ENCODE measurements at places on chromosomes 6 and 20.
A peak's percentile ranks its signal among the peaks of the same experiment; 100 is the strongest.

GRCh38 chr6:2763345-2763841 lies 1.8 kb upstream of the WRNIP1 start:
- DNase-seq, result no peak

- DNase-seq, result no peak
These were observed 792 bp upstream of the MICA start for GRCh38 chr6:31402324-31403282.

DNA sequence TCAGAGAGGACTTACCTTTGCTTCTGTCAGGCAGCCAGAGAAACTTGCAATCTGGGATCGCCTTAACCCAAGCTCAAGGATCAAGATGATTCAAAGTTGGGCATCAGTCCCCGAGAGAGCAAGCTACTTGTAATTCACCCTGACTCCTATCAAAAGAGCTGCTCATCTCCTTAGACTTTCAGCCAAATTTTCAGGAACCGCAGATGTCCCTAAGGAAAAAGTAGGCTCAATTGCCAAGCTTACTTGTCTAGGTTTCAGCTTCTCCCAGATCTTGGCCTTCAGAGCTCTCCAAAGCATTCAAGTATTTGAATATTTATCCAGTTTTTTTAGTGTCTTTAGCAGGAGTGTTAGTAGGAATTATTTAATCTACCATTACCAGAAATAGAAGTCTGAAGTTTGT lies 434.1 kb upstream of the MMS22L start:
- DNase-seq, result no peak

- no peak for DNase-seq
These were observed 64.3 kb downstream of the ADTRP start for GRCh38 chr6:11714116-11714797.

GRCh38 chr20:51625105-51625504 lies 82.6 kb upstream of the NFATC2 start:
- DNase-seq, result no peak

DNA sequence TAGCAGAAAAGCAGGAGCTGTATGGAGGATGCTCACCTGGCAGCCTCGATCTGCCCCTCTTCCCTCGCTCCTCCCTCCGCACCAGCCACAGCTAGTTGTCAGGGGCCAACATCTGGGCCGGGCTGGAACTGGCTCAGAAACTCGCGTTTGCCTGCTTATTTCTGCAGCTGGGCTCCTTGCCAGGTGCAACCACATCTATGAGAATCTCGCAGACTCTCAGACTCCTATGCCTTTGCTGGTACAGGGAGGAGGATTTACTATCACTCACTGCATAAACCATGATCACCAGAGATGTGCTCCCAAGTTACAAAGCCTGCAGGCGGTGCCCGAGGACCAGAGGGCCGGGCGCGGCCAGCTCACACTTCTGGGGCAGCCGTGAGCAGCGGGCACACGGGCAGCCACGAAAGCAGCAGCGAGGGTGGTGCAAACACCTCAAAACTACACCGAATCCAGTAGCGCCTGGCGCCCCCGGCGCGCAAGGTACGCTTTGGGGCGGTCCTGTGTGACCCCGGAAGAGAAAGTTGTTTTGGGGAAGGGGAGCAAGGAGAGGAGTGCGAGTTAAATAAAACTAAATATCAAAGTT lies 577 bp upstream of the LRRC1 start:
- peak; percentile 88 for DNase-seq

DNA sequence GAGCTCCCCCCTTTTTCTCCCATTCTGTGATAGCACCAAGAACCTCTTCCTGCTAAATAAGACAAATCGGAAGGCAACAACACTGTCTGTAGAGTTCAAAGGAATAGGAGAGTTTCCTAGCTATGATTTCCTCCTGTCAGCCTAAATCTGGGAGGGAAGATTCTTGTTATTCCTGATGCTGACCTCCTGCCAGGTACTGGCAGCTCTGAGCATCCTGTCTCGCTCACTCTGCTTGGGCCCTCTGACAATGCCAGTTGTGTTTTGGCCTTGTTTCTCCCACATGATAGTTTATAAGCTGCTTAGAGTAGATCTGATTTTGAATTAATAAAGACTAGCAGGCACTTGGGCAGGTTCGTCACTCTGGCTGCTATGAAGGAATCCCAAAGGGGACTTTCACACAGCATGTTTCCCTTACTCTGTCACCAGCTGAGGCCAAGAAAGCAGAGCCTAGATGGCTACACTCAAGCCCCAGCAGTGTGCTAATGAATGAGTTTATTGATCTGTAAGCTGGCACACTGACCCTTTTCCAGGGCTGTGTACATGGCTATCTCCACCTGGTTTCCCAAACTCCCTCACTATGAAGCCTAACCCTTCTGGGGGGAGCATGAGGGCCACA lies 52.3 kb downstream of the UQCC1 start:
- no peak for DNase-seq

DNA sequence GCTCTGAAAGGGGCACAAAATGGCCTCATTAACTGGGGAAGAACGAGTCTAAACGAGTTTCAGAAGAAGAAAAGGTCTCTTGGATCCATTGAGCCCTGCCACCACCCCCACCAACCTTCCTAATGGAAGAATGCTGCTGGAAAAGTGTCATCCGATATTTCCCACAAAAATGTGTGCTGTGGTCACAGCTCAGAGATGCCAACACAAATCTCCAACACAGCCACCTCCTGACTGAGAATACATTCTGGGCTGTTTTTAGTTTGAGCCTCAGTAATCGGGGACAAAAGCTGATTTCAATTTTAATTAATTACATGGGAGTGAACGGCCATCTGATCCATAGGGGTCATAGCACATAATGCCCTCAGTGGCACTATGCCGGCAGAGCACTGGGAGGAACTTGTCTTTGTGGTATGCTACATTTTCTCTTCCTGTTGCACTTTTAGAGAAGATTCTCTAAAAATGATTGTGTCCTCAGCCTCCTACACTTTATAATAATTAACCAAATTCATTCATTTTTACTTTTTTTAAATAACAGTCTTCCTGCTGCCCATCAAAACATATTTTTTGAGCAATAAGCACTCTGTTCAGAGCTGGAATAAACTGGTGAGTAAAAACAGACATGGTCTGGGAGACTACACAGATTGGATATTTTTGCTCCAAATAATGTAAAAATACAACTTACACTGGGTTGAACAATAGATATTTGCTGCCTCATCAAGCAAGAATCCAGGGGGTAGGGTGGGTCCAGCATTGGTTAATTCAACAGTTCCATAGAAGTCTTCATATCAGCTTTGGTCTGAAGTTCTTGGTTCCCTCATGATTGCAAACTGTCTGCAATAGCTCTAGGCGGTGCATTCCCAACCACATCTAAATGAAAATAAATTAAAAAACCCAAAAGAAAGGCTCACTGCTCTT lies 143.6 kb upstream of the TMEM170B start:
- DNase-seq, result no peak

- DNase-seq, result no peak
These were observed 120.9 kb upstream of the RPS6KA2 start for GRCh38 chr6:166747644-166748595.

- no peak for DNase-seq
These were observed 69.0 kb downstream of the SLC22A3 start for GRCh38 chr6:160417146-160417545.

DNA sequence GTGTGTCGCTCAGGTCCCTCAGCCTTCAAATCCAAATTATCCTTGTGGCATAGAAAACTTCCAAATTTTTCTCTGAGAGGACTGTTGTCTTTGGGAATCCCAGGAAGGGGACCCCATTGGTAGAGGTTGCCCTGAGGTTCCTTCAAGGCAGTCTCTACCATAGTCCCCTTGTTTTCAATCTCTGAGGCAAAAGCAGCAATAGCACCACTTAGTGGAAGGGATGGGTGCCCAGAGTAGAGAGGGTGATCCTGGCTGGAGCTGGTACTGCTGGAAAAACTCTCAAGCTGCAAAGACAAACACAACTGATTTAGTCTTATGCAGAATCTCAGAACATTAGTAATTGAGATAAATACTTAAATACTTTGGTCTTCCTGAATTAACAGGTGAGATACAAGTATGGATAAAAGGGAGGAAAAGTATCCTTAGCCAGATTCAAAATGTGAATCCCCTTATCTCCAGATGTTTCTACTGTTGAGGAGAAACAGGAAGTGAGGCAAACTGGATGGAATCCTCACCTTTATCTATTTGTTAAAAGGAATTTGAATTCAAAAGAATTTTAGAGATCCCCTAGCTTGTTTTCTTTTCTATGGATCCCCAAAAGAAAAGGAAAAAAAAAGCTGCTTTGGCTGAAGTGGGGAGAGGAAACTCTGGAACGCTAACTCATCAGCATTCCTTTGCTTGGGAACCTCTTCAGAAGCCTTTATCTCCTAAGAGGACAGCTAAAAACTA lies 13.4 kb downstream of the ZNF318 start:
- no peak for DNase-seq

DNA sequence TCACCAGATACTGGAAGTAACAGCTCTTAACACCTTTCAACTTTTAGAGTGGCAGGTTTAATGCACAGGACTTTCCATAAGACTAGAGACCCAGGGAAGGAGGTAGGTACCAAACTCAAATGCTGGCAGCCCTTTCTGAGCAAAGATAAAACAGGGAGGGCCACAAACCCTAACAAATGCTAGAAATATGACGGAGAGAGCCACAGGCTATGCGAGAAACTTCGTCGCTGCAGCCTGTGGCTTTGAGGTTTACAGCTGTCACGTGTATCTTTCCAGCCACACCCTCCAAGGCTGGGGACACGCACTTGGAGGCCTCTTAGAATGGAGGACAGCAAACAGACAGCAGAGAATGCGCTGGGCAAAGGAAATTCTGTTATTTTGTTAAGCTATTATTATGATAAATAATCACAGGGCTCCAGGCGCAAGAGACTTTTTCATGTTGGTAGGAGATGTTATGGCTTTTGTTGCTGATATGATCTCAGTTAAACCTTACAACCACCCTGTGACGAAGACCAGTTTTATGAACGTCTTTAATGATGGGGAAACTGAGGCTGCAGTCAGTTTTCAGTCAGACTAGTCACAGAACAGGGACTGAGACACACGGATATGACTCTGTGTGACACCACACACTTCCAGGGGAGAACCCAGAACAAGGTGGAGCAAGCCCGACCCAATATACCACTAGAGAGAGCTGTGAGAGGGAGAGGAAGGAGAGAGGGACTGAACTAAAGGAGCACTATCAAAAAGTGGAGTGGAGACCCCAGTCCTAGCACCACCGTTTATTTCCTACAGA lies 2.0 kb downstream of the TRAM2 start:
- no peak for DNase-seq

- no peak for DNase-seq
These were observed 340.0 kb upstream of the JAG1 start for GRCh38 chr20:11013801-11014200.

DNA sequence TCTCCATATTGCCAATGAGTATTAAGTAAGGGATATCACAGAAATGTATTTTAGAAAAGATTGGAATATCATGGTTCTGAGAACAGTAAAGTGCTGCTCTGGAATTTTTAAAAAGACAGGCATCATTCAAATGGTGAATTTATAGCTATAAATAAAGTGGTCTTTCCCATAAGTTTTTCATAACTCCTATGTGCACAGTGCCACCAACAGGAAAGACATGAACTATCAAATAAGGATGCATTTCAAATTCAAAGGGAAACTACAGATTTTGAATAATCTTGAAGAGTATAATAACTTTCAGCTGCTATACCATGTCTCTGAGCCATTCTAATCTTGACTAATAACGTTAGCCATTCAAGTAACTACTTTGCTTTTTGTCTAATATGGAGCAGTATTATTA lies 456.8 kb upstream of the GJE1 start:
- DNase-seq, result peak; percentile 37

DNA sequence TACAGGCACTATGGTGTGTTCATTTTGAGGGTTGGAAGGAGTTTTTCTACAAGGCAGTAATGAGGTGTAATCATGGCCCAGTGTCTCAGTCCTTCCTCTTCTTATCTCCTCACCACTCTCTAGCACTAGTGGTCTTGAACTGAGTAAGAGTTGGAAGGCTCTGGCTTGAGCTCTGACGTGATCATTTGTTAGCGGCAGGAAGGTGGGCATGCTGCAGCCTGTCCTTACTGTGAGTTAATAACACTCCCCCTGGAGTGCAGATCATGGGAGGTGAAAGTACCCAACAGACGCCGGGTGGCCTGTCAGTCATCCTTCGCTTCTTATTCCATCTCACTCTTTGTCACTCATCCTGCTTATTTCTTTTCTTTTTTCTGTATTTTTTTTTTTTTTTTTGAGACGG lies 356.9 kb downstream of the CDKAL1 start:
- DNase-seq, result peak; percentile 98

DNA sequence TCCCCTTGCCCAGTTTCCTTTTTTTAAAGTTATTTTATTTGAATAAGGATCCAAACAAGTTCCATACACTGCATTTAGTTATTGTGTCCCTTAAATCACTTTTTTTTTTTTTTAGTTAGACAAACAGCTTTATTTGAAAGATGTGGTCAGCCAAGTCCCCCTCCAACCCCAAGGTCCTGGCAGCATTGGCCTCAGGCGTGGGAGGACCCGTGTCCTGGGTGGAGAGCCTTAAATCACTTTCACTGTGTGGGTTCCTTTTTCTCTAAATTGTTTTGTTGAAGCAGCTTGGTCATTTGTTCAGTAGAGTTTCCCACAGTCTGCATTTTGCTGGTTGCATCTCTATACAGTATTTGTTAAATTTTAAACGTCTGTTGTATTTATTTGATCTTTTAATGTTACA lies 5.2 kb upstream of the TBCC start:
- DNase-seq, result no peak

DNA sequence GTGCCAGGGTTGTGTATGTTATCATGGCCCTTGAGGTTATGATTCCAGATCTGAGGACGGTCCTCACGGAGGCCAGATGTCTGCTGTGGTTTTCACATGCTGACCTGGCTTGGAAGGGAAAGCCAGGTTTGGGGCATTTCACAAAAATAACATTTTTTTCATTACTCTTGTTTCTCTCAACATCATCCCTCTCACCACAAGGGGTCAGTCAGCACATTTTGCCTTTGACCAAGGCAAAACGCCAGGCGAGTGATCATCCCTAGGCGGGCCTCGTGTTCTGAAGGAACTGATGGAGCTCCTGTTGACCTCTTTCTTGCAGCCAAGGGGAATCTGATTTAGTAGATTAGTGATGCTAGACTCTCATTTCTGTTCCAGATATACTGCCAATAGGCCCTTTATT lies 133.5 kb downstream of the TBC1D7 start:
- DNase-seq, result no peak

DNA sequence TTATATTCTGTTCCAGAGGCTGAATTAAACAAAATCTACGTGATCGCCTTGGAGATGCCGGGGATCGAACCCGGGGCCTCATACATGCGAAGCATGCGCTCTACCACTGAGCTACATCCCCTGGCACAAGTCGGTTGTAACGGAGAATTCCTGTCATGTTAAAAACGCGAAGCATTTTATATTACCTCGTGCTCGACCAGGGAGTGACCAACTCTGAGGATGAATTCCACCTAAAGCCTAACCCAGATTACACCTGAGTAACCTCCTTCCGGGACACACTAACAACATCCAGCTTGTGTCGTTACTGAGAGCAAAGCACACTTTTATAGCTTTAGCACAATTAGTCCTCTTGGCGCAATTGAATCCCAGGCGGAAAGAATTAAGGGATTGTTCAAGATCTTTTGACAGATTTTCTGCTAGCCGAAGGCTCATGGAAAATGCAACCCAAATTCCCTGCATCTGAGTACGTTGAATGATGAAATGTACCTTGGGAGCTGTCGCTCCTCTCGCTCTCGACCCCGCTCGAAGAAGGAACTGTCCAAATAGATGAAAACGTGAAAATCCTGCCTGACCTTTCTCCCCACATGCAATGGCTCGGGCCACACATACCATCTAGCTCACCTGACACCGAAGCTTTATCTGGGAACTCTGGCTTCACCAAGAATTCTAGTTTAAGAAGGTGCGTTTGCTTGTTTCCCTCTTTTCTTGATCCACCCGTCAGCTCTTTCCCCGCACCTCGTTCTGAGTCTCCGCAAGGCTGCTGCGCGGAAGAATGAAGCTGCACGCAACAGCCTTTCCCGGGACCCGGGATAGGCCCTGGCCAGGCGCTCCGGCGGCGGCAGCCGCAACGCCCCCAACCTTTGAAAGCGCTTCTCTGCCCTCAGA lies 148.3 kb downstream of the GPX5 start:
- peak; percentile 76 for DNase-seq

All from NCI-H1105 treated with DMSO at 0.1 percent for 48 hours (cell line).